CD4-positive, alpha-beta T cell treated with Interleukin-15 for 1 hour (primary cell): ENCODE measurements at places on chromosomes 2 and 18.

- DNase-seq: no peak
Measured at GRCh38 chr2:160062292-160063005, at the start of gene PLA2R1. TSS of gene PLA2R1 (minus strand) at chr2:160062615. CDS start at chr2:160062403, 212 bp downstream.

GRCh38 chr2:215900843-215901242 is 112.5 kb downstream of the MREG start:
- no peak for DNase-seq

- DNase-seq: no peak
Measured at GRCh38 chr2:161199912-161200701, 39.9 kb downstream of the TANK start.

GRCh38 chr2:54271189-54271588 is 15.2 kb upstream of the TSPYL6 start:
- DNase-seq: no peak

- DNase-seq: no peak
Measured at GRCh38 chr2:6370753-6371551, 494.8 kb downstream of the CMPK2 start.

GRCh38 chr2:51649366-51649765 is 617.4 kb upstream of the NRXN1 start:
- DNase-seq: no peak

- DNase-seq: no peak
Measured at GRCh38 chr2:66938471-66938967, 458.6 kb upstream of the ETAA1 start.

GRCh38 chr2:98749066-98749450 is 18.1 kb upstream of the MGAT4A start:
- peak; percentile 64 for DNase-seq

DNA sequence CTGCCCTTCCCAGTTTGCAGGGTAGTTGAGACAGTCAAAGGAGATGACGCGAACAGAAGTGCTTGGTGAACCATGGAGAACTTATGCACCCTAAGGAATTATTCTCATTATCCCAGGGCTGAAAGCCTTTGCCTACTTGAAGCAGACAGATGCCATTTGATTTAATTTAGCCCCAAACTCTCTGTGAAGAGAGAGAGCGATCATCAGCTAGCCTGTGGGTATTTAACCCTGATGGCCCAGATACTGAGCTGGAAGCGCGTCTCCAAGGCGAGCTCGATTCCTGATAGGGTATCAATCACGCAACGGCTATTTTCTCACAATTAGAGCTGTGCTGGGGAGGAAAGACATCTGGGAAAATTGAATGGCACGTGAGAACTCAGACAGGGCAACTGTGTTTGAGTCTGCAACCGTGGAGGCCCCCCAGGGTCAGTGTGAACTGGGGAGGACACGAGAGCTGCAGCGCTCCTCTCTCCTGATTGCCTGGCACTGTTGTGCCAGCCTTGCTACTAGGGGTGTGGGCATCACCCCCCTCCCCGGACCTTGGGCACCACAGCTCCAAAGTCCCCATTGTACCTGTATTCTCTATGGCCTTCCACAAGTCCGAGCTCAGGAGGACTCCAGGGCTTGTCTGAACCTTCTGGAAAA is 73.2 kb downstream of the CAPN13 start:
- no peak for DNase-seq

- DNase-seq: no peak
Measured at GRCh38 chr2:15808204-15808910, 132.0 kb upstream of the MYCN start.

GRCh38 chr2:44817256-44817655 is 124.2 kb upstream of the SIX3 start:
- DNase-seq: no peak

DNA sequence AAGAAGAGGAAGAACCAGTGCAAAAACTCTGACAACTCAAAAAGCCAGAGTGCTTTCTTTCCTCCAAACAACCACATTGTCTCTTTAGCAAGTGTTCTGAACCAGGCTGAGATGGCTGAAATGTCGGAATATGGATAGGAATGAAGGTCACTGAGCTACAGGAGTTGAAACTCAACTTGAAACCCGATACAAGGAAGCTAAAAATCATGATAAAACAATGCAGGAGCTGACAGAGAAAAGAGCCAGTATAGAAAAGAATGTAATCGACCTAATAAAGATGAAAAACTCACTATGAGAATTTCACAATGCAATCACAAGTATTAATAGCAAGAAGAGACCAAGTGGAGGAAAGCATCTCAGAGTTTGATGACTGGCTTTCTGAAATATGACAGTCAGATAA is 15.0 kb upstream of the EIF2AK3 start:
- no peak for DNase-seq

DNA sequence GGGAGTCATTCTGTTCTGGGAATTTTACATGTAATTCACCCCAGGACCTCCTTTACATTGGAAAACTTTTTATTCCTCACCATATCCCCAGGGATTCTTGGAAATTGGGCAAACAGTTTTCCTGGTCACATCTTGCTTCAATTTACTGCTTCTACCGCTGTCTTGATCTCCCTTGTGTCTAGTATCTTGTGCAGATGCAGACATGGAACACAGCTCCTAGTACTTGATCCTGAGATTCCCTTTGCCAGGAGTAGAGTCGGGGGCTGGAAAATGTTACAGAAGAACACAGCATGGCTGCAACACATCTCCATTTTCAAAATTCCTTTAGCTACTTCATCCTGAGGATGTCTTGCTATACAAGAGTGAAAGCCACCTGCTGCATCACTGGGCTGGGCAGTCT is 472.8 kb downstream of the PLCL1 start:
- DNase-seq: no peak
